ENCODE measurements at places on chromosomes 6 and 20.

GRCh38 chr20:52410182-52410647 lies 218.6 kb upstream of the ZFP64 start:
- no peak for DNase-seq

DNA sequence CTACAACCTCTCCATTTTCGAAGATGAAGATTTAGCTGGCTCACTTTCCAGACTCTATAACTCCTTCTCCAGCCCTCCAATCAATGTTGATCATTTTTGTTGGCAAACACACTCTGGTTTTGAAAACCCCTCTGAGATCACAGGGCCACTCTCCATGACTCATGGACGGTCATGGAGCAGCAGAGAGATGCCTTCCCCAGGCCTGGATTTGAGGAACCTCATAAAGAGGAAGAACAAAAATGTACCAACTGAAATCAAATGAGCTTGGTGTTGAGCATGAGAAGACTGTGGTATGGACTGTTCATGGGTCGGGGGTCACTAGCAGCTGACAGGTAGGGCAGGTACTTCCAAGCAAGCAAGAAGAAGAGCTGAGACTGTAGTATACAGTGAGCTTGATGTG lies 112.8 kb upstream of the INSM1 start:
- DNase-seq: no peak

- DNase-seq: no peak
Observed at GRCh38 chr6:67045076-67045475, 1338.0 kb upstream of the EYS start.

DNA sequence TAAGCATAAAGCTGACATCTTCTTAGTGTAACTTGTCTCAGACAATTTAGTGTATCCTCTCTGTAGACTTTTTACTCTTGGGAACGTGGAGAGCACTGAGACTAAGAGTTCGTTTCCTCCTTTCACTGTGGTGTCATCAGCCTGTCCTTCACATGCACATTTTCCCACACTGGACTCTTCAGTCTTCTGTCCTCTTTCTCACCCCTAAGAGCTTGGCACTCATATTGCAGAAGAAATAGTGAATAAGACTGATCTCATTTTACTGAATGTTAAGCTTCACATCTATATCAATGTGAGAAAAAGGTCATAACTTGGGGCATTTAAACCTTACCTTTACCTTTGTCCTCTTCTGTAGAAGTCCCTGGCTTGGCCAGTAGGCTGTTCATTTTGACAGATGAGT lies 25.6 kb downstream of the FUCA2 start:
- no peak for DNase-seq

DNA sequence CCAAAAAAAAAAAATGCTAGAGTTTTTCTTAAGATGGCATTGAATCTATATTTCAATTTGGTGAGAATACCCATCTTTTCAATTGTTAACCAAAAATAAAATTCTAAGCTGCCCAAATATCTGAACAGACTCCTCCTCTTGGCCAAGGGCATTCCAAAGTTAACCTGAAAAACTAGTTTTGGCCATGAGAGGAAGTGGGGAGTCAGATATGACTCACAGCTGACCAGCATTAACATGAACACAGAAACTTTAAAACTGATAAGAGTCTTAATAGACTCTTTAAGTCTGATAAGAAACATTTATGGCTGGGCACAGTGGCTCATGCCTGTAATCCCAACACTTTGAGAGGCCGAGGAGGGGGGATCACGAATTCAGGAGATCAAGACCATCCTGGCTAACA lies 171.3 kb downstream of the FAXC start:
- DNase-seq: no peak

DNA sequence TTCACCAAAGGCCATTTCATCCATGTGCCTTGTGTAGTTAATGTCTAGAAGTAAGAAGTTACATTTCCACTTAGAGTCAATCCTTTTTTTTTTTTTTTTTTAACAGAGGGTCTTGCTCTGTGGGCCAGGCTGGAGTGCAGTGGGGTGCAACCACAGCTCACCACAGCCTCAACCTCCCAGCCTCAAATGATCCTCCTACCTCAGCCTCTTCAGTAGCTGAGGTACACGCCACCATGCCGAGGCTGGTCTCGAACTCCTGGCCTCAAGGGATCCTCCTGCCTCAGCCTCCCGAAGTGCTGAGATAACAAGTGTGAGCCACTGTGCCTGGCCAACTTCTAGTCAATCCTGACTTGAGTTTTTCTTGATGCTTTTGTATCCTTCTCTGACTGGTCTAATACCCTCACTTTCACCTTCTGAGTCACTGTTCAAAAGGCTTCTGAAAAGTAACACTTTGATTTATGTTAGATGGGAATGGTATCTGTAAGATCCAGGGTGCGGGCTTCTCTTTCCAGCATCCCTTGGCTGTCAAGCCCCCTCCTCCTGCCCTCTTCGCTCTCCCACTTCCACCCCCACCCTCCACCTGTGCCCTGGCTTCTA lies 22.1 kb downstream of the TRAM2 start:
- DNase-seq: no peak

- DNase-seq: no peak
Observed at GRCh38 chr6:121302882-121303281, 31.4 kb downstream of the TBC1D32 start.

DNA sequence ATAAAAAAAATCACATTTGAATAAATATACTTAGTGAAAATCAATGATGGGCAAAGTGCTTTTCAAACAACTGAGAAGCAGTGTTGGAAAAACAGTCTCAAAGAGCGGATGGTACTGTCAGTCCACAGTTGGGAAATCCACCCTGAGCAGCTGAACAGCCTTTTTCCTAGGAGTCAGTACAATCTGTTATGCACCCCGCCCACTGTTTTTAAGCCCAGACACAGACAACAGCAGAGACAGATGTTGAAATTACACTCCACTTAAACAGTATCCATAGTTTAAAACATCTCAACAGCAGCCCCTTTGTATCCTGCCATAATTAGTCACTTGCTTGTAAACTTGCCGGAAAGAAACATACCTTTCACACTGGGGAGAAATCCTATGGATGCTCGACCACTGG lies 372 bp downstream of the KIAA0408 start:
- no peak for DNase-seq

DNA sequence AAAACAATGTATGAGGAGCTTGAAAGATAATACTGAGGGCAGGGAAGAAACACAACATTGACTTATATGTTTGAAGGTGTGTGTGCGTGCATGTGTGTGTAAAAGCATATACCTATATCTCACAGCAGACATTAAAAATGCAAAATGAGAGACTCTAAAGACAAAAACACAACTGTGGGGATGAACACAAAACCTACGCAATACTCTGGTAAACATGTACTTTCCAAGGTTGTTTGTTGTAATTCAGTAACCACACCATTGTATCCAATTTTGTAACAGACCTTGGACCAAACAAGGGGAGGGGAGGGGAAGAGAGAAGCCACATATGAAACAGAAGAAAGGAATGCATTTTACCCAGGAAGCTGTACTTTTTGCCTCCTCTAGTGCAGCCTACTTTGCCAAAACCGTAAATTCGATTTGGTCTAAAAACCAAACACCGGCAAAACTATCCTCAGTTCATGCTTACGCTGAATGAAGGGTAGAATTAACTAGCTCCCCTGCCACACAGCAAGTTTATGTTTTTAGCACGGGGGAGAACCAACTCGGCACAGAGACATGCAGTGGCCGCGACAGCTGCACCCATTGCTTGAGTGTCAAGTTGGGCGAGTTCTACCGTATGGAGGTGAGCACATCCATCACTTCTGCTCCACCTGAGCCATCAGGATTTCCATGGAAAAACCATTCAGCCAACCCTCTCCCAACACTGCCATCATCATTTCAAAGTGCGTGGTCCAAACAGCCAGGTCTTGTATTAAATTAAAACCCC lies 50.0 kb downstream of the CNKSR3 start:
- DNase-seq: no peak

DNA sequence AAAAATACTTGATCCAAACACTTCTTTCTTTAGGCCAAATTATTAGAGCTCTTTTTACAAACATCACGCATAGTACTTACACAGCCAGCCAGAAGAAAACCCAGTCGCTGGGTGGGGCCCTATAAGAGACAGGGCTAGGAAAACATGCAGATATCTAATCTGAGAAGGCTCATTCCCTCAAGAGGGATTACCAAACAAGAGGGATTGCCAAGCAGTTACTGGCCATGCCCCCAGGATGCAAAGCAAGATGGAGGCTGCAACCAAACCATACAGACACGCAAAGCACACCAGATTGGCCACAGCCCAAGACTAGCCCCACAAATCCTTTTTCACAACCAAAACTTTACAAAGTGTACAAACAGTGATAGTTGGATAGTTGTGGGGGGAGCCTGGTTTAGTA lies 1235.4 kb upstream of the GJE1 start:
- DNase-seq: no peak

- no peak for DNase-seq
Observed at GRCh38 chr6:31541059-31541657, 645 bp downstream of the DDX39B start.

DNA sequence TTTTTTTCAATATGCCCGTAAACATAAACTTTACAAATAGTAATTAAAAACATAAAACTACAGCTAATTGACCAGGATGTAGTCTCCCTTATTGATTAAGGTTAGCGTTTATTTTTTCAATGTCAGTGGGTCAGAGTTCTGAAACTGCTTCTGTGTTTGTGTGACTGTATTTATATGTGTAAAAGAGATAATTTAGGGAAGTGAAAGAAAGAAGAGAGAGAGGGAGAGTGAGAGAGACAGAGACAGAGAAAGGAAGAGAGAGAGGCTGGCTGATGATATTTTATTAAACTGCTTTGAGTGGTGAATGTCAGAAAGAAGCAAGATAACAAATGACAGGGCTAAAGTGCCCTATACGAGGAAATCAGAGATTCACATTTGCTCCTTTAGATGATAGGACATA lies 266.1 kb upstream of the PTCHD4 start:
- DNase-seq: no peak

DNA sequence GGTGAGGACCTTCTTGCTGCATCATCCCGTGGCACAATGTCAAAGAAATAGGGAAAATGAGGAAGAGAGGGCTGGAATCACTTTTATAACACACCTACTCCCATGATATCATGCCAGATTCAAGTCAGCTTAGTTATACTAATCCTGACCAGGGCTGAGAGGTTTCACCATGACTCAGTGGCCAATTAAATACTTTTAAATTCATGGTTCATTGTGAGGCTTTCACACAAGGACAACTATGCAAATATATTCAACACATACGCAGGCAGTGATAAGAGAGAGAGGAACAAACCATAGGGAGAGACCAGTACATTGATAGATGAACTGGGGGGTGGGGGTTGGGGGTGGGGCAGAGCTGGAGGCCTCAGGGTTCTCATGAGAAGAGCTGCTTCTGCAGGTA lies 313.1 kb downstream of the LRFN2 start:
- DNase-seq: no peak

GRCh38 chr6:61711849-61712248 lies 574.2 kb downstream of the KHDRBS2 start:
- no peak for DNase-seq

- DNase-seq: no peak
Observed at GRCh38 chr6:170462366-170463020, 90.6 kb downstream of the PSMB1 start.

DNA sequence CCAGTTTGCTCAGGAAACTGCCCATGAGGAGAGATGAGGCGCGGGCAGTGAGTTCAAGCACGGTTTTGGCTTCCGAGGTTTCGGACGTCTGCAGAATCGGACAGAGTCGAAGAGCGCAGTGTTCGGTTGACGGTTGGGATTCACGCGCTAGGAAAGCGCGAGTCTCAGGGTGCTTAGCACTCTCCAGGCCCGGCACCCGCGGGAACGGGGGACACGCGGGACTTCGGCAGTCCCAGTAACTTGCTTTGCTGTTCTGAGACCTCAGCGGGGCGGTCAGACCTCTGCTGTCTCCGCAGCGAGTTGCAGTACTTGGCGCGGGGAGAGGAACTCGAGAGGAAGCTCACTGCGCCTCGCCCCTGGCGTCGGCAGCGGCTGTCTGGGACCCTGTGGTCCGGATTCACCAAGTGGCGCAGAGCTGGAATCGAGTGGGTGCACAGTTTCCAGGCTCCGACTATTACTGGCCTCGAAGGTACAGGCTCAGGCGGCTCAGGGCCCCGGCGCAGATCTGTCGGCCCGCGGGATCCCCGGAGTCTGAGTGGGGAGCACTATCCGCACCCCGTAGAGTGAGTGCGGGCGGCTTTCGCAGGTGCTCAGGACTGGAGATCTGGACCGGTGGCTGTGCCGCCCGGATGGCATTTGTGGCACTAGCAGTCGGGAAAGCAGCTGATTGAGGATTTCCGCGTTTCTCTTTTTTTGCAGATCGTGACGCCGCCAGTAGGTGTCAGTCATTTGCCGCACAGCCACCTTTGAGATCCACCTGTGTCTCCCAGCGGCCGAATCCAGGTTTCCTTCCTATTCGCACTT lies at the start of gene POM121L2:
POM121L2 (minus strand) TSS at position 128 of the 804 bp plus-strand sequence; CDS start at position 25, 103 bp downstream.
- peak; percentile 74 for DNase-seq

GRCh38 chr6:46323312-46323965 lies 152.7 kb upstream of the ENPP5 start:
- no peak for DNase-seq
